Right atrium auricular region (tissue), 2 donors: ENCODE measurements at places on chromosomes 2 and 18. TPM values are rescaled to one million over a fixed set of nuclear protein-coding genes. Genes with fewer than 3 reads are reported as not detected.

- DNase-seq = no peak
Measured at GRCh38 chr2:197033222-197033621, 106.7 kb upstream of the PGAP1 start.

GRCh38 chr2:157839822-157840221, 36.3 kb downstream of the ACVR1 start:
- DNase-seq = no peak

GRCh38 chr2:10142640-10142965, 20.1 kb downstream of the RRM2 start:
- DNase-seq = no peak

DNA sequence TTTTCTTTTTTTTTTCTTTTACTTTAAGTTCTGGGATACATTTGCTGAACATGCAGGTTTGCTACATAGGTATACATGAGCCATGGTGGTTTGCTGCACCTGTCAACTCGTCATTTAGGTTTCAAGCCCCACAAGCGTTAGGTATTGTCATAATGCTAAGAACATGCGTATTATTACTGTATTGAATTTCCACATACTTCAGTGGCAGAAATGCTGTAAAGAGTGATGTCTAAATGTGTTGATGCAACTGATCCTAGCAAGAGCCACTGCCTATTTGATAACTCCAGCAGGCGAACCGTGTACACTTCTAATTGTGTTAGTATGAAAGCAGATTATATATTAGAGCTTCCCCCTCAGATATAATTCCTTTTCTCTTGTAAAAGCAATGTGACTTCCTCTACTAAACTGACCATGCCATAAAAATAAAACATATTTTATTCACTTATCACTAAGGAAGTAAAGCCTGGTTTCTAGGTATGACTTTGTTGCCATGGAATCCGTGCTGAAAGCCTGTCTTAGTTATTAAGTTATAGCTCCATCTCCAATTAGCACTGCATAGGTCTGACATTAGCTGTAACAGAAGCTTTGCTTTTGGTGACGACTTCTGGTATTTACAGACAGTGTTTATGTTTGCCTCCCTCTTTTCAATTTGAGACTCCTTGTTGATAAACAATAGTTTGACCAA, 280.0 kb downstream of the GALR1 start:
- no peak for DNase-seq

- no peak for DNase-seq
Measured at GRCh38 chr2:169362894-169363559, 693 bp upstream of the LRP2 start.

DNA sequence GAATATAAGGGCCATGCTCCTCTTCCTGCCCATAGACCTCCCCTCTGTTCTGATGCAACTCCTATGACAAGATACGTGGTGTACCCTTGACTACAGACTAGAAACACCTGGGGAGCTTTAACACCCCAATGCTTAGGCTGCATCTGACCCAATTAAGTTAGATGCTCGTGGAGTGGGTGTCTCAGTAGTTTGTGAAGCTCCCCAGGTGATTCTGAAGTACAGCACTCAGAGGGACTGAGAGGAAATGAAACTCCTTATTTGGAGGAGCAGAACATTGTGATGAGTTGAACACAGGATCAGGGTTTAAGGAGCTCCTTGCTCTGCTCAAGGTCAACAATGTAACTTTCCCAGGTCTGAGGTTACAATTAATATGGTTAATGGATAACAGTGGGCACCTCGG, 80.3 kb upstream of the TTC39C start:
- DNase-seq = no peak

The ALK gene
- 0.26 TPM for total RNA-seq

The ITGA6 gene
- 54.3 TPM for total RNA-seq

DNA sequence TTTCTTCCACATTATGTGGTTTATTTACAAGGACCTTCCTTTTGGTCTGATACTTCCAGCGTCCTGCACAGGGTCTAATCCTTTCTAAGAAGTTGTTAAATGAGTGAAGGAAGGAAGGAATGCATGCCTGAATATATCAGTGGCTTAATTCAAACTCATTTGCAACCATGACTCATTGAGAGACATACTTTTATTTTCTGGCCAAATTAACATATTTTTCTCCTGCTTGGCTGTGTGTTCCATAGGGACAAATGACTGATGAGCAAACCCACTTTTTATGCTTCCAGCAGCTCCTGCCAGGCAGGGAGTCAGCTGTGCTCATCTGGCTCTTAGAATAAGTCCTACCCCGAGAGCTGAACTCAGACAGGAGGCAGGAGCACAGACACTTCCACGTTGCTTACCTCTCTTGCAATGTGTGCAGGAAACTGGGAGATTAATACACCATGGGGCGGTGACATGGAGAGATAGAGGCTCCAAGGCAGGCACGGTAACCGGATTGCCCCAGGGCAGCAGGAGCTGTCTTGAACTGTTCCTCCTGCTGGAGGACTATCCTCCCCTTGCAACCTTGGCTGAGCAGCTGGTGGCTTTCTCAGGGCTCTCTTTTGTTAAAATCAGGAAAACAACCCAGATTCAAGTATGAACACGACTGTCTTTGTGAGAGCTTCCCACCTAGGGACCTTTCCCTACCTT, 667.5 kb upstream of the HS6ST1 start:
- DNase-seq = no peak
